ENCODE measurements at places on chromosomes 4 and X.

- H3K4me3 ChIP-seq: no peak overlapping the region
- DNase-seq: no peak
- H3K27ac ChIP-seq: no peak overlapping the region
- no peaks in the 10 kb centered on the region for H3K27me3 ChIP-seq
- H3K36me3 ChIP-seq: no peaks in the 10 kb centered on the region
- no peaks in the 10 kb centered on the region for H3K4me1 ChIP-seq
Observed at GRCh38 chr4:42302348-42302747, 94.9 kb upstream of the SHISA3 start.

DNA sequence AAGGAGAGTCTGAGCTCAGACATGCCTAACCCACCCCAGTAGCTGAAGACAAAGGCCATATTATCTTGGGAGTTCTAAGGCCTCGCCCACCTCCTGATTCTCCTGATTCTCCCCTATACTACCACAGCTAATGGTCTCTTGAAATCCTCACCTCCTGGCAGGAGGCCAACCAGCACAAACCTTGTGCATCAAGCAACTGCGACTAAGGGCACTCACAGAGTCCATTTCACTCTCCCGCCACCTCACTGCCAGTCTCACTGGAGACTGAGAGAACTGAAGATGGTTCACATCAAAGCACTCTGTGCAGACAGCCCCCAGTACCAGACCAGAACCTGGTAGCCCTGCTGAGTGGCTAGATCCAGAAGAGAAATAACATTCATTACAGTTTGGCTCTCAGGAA lies 102.1 kb upstream of the KLF8 start:
- no peak overlapping the region for H3K4me3 ChIP-seq
- H3K36me3 ChIP-seq: no peaks in the 10 kb centered on the region
- H3K27ac ChIP-seq: no peak overlapping the region
- no peak for DNase-seq

DNA sequence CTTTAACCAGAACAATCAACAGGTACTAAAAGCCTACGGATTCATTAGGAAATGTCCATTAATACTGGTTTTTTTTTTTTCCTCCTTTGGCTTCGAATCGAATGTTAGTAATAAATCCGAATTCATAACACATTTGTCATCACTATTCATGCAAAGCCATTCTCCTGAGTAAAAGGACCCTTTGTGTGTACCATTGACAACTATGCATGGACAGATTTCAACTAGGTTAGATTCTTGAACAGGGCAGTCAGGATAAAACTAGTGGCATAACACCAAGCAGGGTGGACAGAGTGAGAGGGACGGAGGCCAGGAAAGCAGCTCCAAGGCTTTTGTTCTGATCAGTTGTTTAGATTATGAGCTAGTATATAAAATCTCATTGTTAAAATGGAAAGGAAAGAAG lies 1722.0 kb upstream of the TENM3 start:
- no peak overlapping the region for H3K27ac ChIP-seq
- no peaks in the 10 kb centered on the region for H3K36me3 ChIP-seq
- no peaks in the 10 kb centered on the region for H3K27me3 ChIP-seq
- H3K4me3 ChIP-seq: no peak overlapping the region
- H3K4me1 ChIP-seq: no peaks in the 10 kb centered on the region

DNA sequence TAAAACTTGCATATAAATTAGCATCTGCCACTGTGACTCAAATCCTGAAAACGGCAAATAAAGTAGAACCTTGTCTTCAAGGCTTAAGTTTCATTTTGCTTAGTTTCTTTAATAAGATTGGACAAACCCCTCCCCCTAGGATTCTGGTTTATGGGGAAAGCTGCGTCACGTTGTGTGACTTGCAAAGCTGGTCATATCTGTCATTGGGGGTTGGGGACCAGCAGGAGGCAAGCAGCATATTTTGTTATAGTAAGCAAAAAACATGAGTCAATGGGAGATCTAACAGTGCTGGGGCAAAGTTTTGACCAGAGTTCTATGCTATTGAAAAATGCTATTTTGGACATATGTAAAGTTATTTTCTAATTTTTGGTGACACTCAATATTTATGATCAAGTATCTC lies 407.3 kb downstream of the PCDH18 start:
- DNase-seq: no peak
- H3K36me3 ChIP-seq: no peaks in the 10 kb centered on the region
- H3K4me3 ChIP-seq: peak overlapping the region; percentile 38
- no peak overlapping the region for H3K27ac ChIP-seq
- H3K4me1 ChIP-seq: no peaks in the 10 kb centered on the region

DNA sequence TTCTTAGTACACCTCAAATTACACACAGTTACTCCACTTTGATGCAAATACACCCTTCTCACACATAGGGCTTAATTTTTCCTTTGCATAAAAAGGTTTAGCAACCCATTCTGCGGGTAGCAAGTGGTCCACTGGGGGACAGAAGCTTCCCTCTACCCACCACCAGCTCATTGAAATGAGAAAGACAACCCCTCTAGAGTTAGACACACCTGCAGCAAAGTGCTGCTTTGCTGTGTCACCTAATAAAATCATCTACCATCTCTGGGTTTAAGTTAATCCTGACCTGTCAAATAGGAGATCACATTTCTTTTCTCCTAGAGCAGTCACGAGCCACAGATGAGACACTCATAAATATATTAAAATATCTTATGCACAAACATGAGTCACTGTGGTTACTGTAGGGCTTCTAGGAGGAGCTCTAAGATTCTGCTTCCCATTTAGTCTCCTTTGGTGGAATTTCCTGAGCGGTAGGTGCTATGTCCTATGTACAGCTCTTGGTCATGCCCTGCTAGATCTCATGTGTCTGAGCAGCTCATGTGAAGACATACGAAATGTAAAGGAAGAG lies 11.9 kb downstream of the BMX start:
- no peak for DNase-seq
- no peaks in the 10 kb centered on the region for H3K36me3 ChIP-seq
- H3K4me1 ChIP-seq: no peaks in the 10 kb centered on the region
- H3K27me3 ChIP-seq: no peaks in the 10 kb centered on the region
- no peak overlapping the region for H3K4me3 ChIP-seq

Data from suprapubic skin (tissue), 4 donors.